Left ventricle myocardium superior (tissue), 1 donor: ENCODE measurements at places on chromosomes 1 and 21. TPM values are rescaled to one million over a fixed set of nuclear protein-coding genes. Genes with fewer than 3 reads are reported as not detected.

DNA sequence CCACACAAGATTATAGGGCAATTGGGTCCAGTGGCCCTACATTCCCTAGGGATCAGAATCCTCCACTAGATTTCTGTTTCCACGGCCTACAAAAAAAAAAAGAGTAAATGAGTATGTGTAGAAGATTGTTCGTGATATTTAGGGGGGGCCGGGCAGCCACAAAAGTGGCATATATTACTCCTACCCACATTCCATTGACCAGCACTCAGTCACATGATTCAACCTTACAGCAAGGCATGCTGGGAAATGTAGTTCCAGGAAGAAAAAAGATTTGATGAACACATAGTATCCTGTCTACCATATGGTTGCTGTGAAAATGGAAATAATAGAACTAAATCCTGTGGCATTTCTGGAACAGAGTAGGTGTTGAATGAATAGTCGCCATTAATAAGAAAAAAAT, 43.4 kb upstream of the GJB5 start:
- no peak for DNase-seq

DNA sequence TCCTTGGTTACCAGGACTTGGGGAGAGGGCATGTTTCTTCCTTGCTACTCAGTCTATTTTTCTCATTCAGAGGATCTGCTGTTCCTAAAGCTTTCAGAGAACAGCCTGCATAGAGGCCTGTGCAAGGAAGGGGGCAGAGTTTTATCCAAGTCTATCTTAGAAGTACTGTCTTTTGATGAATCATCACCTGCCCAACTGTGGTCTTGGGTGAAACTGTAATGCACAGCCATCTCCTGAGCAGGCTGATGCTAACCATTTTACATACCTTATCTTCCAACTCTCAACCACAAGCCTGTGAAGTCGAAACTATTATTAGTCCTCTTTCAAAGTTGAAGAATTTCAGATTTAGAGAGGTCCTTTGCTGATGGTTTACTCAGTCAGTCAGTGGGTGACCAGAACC, 368.0 kb downstream of the HHAT start:
- no peak for DNase-seq

DNA sequence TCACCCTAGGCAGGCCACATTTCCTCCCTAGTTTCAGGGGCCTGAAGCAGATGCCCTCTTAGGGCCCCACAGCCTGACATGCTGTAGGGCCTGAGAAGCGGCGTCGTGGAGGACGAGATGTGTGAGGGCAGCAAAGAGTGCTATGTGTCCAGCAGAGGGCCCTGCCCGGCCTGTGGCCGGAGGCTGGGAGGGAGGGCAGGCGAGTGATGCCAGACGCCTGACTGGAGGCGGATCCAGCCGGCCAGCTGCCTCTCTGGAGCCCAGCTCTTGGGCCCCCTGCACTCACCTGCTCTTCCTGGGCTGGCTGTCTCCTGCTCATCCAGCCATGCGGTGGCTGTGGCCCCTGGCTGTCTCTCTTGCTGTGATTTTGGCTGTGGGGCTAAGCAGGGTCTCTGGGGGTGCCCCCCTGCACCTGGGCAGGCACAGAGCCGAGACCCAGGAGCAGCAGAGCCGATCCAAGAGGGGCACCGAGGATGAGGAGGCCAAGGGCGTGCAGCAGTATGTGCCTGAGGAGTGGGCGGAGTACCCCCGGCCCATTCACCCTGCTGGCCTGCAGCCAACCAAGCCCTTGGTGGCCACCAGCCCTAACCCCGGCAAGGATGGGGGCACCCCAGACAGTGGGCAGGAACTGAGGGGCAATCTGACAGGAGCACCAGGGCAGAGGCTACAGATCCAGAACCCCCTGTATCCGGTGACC, at the start of gene GPR37L1:
TSS of gene GPR37L1 (plus strand) at position 279 of the 697 bp plus-strand sequence. CDS start at position 326, 47 bp downstream.
- DNase-seq: peak; percentile 72

DNA sequence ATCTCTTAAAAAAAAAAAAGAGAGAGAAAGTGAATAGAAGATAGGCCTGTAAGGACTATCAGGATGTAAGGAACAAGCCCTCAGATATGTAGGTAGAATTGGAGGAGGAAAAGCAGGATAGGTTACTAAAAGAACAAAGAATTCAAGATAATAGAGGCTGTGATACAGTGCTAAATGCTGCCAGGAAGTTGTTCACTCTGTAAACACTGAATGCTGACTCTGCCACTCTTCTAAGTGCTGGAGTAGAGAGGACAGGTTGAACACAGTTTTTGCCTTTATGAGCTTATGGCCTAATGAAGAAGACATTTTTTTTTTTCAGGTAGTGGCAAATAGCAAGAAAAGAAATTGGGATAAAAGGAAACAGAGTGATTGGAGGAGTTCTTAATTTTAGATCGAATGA, 90.6 kb upstream of the ZNF678 start:
- DNase-seq: no peak

GRCh38 chr1:98119796-98120195, 199.0 kb upstream of the DPYD start:
- no peak for DNase-seq

- DNase-seq: no peak
These were observed 10.6 kb downstream of the COL16A1 start for GRCh38 chr1:31693231-31693630.

- DNase-seq: no peak
These were observed 373.0 kb upstream of the ESRRG start for GRCh38 chr1:217096200-217096599.

The FAM72A gene
- total RNA-seq: 1.5 TPM

- DNase-seq: no peak
These were observed 34.5 kb downstream of the DIRAS3 start for GRCh38 chr1:68015971-68016370.

The TARDBP gene
- total RNA-seq: 117 TPM

DNA sequence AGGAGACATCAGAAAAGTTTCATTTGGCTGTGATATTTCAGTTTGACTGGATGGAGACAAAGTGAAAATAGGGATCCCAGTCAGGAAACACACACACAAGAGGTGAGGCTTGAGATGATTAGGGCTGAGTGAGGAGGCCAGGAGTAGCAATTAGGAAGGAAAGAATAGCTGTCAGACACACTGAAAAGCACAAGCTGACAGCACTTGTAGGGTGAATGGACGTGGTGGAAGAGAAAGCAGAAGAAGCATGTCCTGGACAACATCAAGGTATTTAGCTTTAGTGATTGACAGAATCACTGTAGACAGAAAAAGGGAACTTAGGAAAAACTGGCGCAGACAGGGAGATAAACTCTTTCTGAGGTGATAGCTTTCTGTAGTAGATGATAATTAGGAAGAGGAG, 347.7 kb downstream of the TGFB2 start:
- DNase-seq: no peak

The CRYBG2 gene
- total RNA-seq: not detected

DNA sequence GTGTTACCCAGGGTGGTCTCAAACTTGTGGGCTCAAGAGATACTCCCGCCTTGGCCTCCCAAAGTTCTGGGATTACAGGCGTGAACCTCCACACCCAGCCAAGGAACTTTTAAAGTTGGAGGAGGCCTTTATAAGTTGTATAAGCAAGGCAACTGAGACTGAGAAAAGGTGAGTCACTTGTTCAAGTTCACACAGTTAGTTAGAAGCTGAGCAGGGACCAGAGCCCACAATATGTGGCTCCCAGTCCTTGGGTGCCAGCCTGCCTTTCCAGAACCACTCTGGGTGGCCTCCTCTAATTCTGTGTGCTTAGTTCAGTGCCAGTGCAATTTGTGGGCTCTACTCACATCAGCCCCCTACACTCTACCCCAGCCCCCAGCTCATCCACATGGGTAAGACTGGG, 3.7 kb downstream of the RAB25 start:
- no peak for DNase-seq

- peak; percentile 57 for DNase-seq
These were observed 7.0 kb upstream of the SPATC1L start for GRCh38 chr21:46191257-46191685.

GRCh38 chr21:44657635-44658540, at the start of gene KRTAP12-3:
Gene KRTAP12-3 (plus strand): TSS chr21:44657932. CDS start chr21:44657980, 48 bp downstream.
- no peak for DNase-seq

GRCh38 chr21:46055863-46056281, 42.0 kb upstream of the COL6A2 start:
- peak; percentile 68 for DNase-seq

DNA sequence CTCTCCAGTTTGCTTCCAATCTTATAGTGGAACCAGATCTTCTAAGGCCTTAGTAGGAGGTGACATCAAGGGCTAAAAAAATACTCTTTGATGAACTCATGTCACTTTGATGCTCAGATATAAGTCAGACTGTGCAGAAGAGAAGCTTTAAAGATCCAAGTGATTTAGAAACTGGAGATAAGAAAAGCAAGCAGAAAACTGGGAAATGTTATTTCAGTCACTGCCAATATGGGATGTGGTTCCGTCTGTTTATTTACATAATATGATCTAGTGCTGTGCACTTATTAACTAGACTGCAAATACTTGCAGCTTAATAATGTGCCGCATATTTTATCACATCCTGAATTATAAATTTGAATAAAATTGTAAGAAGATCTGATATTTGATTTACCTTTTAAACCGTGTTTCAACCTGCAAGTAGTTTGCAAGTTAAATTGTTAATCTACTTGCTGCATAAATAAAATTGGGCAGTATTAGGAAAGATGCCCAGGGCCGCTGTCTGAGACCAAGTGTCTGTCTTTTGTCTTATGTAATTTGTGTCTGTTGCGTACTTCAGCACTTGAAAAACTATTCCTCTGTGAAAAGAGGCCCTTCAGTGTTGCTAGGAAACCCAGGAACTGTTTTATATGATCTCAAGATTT, 29.6 kb downstream of the CXADR start:
- no peak for DNase-seq

DNA sequence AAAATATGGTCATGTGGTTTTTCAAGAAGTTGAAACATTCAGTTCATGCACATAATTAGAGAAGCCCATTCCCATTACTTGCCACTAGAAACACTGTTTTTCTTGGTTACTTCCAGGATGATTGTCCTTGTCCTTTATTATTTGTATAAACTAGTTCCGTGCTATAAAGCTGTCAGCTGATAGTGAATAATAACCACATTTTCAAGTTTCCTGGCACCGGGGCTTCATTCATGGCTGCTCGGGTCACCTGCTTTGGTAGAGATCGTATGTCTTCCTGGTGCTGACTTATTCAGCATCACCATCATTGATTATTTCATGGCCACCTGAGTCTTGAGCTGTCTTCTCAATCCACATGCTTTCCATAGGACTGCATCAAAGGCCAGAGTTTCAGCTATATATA, 62.9 kb upstream of the ZNF326 start:
- DNase-seq: no peak

- no peak for DNase-seq
These were observed 100.7 kb upstream of the KIF26B start for GRCh38 chr1:245054105-245054504.

- DNase-seq: no peak
These were observed 126.2 kb upstream of the DAB1 start for GRCh38 chr1:57550092-57550491.
